ENCODE measurements at places on chromosomes 16 and 17. TPM values are rescaled to one million over a fixed set of nuclear protein-coding genes. Genes with fewer than 3 reads are reported as not detected.
A peak's percentile ranks its signal among the peaks of the same experiment; 100 is the strongest.

GRCh38 chr17:14332331-14332730, 31.4 kb downstream of the HS3ST3B1 start:
- no peak for DNase-seq

- no peak for DNase-seq
Observed at GRCh38 chr17:9336817-9337216, 238.8 kb downstream of the STX8 start.

- no peak for DNase-seq
Observed at GRCh38 chr16:4699046-4699556, 5.7 kb downstream of the NUDT16L1 start.

GRCh38 chr16:3536851-3537250, 36.0 kb downstream of the CLUAP1 start:
- DNase-seq, result no peak

GRCh38 chr16:63787014-63787413, 1334.8 kb downstream of the CDH11 start:
- no peak for DNase-seq

DNA sequence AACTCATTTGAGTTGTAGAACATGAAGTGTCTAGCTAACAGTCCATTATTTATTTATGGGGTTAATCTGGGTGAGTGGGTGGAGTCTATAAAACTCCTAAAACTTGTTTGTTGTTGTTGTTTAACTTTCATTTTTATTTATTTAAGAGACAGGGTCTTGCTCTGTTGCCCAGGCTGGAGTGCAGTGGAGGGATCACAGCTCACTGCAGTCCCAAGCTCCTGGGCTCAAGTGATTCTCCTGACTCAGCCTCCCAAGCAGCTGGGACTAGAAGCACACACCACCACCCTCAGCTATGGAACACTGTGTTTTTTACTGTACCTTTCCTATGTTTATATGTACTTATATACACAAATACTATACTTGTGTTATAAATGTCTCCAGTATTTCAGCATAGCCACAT, 77.8 kb upstream of the CLEC18B start:
- no peak for DNase-seq

GRCh38 chr17:29292071-29292991, 1.6 kb downstream of the NUFIP2 start:
- DNase-seq, result peak; percentile 83

DNA sequence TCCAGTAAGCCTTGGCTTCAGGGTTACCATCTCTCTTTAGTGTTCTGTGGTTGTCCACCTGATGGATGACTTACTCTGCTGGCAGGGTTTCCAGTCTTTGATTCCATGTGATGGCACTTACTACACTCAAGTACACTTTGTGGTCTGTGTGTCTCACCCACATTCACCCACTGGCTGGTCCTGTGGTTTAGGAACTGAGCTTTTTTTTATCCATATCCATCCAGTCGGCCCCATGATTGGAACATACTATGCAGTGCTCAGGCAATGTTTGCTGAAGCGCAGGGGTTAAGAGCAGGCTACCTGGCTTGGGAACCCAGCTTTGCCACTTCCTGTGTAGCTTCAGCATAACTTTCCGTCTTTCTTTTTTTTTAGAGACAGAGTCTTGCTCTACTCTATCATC, 2.8 kb upstream of the FUS start:
- peak; percentile 39 for DNase-seq

DNA sequence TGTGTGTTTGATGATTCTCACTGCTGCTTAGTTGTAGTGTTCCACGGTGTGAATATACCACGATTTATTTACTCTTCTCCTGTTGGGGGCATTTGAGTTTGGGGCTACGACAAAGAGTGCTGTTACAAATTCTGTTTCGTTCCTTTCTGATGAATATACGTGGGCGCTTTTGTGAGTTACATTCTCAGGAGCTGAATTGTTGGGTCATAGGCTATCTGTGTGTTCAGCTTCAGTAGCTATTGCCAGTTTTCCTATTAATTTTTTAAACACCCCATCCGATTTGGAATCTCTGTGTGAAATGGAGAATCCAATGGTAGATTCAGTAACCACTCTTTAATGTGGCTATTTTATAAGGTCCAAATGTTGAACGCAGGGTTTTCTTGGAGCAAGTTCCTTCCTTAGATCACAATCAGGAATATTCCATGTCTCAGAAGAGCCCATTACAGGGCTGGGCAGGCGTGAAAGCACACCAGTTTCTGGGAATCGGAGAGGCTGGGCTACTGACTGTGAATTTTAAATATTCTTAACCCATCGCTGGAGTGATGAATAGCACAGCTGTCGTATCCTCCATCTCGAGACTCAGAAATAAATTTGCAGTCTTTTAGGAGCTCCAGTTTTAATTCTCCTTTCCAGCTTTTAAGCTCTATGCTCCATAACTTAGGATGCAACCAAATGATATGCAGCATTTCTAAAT, 115.9 kb downstream of the PITPNC1 start:
- DNase-seq, result no peak

DNA sequence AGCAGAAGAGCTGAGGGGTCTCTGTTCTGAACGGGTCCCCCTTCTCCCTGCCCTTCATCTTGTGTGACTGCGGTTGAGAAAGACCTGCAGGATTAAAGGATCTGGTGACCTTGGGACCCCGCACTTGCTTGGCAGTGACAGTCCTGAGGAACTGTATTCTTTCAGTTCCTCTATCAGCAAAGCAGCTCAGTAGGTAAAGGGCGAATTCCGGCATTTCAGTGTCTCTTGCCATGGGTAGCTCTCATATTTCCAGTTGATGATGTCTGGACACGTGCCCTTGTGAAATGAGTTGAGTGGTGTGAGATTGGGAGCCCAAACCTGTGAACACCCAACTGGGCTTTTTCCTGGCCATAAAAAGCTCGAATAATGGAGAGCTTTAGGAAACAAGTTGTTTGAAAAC, 135.7 kb downstream of the PRKCA start:
- DNase-seq, result no peak

- no peak for DNase-seq
Observed at GRCh38 chr16:15542261-15542660, 100.7 kb downstream of the MARF1 start.

DNA sequence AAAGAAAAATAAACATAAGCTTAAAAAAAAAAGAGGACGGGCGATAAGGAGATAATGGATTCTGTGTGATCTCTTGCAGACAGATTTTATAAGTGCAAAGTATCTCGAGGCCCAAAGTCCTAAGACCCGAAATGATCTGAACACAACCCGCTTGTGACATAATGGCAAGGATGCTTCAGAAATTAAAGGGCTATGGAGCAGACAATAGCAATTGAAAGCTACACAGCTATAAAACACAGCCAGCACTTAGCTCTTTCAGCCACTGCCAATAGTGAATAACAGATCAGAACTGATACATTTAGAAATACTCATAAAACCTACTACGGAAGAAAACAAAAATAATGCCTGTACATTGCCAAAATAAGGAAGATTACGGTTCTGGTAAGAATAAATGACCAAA, 117.5 kb downstream of the ZFHX3 start:
- no peak for DNase-seq

DNA sequence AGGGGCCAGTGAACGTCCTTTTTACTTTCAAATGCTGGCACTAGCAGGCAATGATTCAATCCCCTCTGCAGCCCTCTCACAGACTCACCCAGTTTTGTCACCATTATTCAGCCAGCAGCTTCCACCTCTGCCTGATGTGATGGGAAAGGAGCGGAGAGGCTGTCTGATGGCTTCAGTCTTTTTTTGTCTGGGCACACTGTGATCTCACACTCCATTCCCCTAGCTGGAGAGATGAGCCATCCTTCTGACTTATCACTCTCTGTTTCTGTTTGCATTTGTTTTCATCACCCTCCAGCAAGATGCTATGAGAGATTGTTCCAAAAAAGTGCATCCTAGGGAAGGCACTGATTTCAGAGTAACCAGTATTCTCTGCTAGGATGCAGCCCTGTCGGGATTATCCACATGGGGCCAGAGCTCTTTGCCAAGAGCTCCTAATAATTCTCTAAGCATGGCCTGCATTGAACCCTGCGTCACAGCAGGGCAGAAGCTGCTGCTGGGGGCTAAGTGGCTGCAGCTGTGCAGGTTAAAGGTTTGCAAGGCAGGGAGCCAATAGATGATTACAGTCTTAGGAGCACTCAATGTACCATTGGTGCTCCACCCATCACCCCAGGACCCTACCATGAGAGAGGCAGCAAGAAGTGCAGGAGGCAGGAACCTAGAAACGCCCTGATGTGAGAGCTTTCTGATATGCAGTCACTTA, 236.1 kb upstream of the C16orf82 start:
- no peak for DNase-seq

DNA sequence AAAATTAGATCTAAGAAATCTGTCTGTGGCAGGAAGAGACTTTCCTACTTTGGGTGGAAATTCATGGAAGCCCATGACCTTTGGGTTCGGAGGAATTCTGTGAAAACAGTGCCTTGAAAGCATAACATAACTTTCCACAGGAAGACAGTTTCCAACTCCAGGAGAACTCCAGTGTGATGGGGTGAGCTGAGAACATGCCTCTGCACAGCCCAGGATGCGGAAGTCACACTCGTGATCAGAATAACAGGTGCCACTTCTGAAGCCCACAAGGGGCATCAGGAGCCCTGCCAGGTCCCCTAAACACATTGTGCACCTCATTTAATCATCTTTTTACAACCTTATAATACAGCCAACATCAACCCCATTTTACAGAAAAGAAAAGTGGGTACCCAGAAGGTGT, 9.7 kb downstream of the TVP23A start:
- DNase-seq, result peak; percentile 34

DNA sequence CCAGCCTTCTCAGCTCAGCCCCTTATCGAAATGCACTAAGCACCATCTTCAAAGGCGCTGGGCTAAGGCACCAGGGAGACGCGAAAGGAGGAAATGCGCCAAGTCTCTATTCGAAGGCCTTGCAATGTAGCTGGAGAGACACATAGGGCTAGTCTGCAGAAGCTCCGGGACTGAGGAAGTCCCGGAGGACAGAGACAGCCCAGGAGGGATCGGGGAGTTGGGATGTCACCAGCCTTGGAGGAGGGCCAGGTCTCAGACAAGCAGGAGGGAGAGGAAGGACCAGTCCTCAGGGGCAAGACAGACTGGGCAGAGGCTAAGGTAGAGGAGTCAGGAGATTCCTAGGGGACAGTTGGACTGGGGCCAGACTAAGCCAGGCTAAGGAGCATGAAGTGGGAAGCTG, 8.5 kb downstream of the C17orf100 start:
- DNase-seq, result no peak

DNA sequence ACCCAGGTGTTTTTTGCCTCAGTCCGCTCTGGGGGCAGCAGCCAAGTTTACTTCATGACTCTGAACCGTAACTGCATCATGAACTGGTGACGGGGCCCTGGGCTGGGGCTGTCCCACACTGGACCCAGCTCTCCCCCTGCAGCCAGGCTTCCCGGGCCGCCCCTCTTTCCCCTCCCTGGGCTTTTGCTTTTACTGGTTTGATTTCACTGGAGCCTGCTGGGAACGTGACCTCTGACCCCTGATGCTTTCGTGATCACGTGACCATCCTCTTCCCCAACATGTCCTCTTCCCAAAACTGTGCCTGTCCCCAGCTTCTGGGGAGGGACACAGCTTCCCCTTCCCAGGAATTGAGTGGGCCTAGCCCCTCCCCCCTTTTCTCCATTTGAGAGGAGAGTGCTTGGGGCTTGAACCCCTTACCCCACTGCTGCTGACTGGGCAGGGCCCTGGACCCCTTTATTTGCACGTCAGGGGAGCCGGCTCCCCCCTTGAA, 2.1 kb upstream of the C17orf107 start:
- peak; percentile 25 for DNase-seq

DNA sequence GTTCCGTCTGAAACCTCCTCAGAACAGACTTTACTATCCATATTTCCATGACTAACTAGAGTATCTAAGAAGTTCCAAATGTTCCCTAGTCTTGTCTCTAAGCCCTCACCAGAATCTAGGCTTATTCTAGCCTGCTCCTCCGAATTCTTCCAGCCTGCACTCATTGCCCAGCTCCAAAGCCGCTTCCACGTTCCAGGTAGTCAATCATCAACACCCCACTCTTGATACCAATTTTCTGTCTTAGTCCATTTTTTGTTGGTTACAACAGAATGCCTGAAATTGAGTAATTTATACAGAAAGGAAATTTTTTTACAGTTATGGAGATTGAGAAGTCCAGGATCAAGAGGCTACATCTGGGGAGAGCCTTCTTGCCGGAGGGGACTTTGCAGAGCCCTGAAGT, 21.1 kb downstream of the SLC38A8 start:
- no peak for DNase-seq

- peak; percentile 76 for DNase-seq
Observed at GRCh38 chr17:58531661-58532554, 17.5 kb upstream of the MTMR4 start.

Gene CACNG5
- total RNA-seq, result not detected

Gene SMIM36
- total RNA-seq, result not detected

Gene KSR1
- total RNA-seq, result 78.1 TPM

Gene FAM234A
- 44.5 TPM for total RNA-seq

Gene PRAC2
- not detected for total RNA-seq

Gene OTOA
- total RNA-seq, result 0.07 TPM

Gene C1QTNF8
- not detected for total RNA-seq

Gene SMYD4
- 42.3 TPM for total RNA-seq

Gene PIK3R5
- total RNA-seq, result 69.9 TPM

Gene NR1D1
- total RNA-seq, result 6.7 TPM

Gene CD300E
- 0.10 TPM for total RNA-seq

Data from B cell (primary cell).